ENCODE measurements at places on chromosomes 2 and 18.

- DNase-seq: no peak
Observed at GRCh38 chr2:39405364-39405763, 31.7 kb downstream of the MAP4K3 start.

GRCh38 chr2:149877913-149878312 is 290.3 kb upstream of the MMADHC start:
- no peak for DNase-seq

- DNase-seq: no peak
Observed at GRCh38 chr2:71101656-71102055, 28.4 kb downstream of the MCEE start.

- DNase-seq: no peak
Observed at GRCh38 chr2:1606421-1607235, 137.7 kb downstream of the PXDN start.

DNA sequence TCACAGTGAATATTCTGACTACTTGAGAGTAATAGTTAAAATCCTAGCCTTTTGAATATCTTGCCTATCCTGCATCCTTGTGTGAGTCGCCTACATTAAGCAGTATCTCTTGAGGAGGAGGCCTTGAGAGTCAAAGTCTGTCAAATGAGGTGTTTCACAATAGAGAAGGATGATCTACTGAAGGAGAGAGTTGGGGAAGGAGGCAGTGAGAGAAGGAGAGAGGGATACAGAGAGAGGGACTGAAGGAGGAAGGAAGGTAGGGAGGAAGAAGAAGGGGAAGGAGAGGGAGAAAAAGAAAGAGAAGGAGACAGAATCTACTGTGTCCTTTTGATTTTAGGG is 123.6 kb upstream of the CYP26B1 start:
- no peak for DNase-seq

- no peak for DNase-seq
Observed at GRCh38 chr2:100875516-100876230, 55.7 kb downstream of the NPAS2 start.

Data from OCI-M1 (cell line).